ENCODE measurements at places on chromosomes 2 and 18. TPM values are rescaled to one million over a fixed set of nuclear protein-coding genes. Genes with fewer than 3 reads are reported as not detected.

Gene ASIC4
- 1.0 TPM for total RNA-seq

- DNase-seq: no peak
These were observed 4.1 kb downstream of the DOCK10 start for GRCh38 chr2:225038231-225038523.

DNA sequence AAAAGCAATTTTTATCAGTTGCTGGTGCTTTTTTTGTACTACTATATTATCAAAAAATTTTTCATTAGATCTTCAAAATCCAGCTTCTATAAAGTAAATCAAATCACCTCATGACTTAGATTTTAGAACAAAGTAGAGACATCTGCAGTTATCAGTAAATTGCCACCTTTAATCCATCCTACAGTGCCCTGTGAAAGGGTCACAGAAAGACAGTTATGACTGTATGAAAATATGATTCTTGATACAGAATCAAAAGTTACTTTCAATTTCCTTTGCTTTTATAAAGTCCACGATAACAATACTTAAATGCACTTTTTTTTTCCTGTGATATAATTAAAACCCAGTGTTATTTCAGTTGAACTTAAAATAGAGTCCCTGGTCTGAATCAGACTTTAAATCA lies 61.4 kb downstream of the PRPF40A start:
- no peak for DNase-seq

DNA sequence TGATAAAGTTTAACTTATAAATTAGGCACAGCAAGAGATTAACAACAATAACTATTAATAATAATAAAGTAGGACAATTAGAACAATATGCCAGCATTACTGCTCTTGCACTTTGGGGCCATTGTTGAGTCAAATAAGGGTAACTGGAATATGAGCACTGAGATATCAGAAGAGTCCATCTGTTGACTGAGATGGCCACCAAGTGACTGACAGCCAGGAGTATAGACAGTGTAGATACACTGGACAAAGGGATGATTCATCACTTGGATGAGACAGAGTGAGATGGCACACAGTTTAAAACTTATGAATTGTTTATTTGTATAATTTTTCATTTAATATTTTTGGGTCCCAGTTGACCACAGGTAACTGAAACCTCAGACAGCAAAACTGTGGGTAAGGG lies 20.0 kb downstream of the NAB1 start:
- no peak for DNase-seq

Gene TTL
- 87.0 TPM for total RNA-seq
